ENCODE measurements at places on chromosomes 1 and 21. TPM values are rescaled to one million over a fixed set of nuclear protein-coding genes. Genes with fewer than 3 reads are reported as not detected.

- no peak for ATAC-seq
Observed at GRCh38 chr1:221761354-221762002, 19.6 kb upstream of the DUSP10 start.

DNA sequence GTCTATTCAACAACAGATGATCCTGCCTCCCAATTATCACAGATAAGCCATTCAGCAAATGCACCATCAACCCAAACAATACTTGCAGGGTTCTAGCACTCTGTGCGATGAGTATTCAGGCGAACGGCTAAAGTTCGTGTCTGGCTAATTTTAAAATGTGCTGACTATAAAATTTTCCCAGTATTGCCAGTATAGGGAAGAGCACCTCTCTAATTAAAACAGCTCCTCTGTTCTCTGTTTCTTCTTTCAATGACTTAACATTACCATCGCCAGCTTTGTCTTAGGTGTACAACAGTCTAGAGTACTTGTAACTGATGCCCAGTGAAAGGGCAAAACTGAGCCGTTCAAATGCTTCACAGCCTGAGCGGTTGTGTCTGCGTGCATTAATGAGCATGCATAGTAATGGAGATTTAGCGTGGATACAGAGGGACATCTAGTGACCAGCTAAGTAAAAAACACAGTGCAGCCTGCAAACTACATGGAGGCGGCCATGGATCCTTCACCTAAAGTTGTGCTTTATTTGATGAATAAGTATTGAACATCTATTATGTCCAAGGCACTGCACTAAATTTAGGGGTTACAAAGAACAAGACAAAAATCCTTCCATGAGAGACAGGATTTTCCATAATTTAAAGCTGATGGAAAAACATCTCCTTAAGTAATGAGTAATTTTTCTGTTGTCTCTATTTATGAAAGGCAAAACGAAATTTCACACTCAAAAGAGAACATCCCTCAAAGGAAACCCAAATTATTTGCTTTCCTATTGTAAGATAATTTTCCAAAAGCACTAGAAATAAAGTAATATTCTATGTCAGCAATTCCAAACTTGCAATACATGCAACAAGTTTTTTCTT lies 120.0 kb downstream of the SETD4 start:
- ATAC-seq, result peak; percentile 83

Gene SELENBP1
- total RNA-seq, result 155 TPM

Gene OXCT2
- total RNA-seq, result 2.6 TPM

Data from gastroesophageal sphincter (tissue), 4 donors.